Activated T-helper 1 cell treated with anti-CD3 and anti-CD28 coated beads, Interleukin-12 subunit alpha, Interleukin-12 subunit beta, Interleukin-2, Interleukin-4 antibody, amounts not matched to agents 30 ng/mL and 10 ng/mL and 1 ng/mL, durations not matched to agents 14 hours and 24 hours and 36 hours (primary cell): ENCODE measurements at places on chromosomes 6 and 20. TPM values are rescaled to one million over a fixed set of nuclear protein-coding genes. Genes with fewer than 3 reads are reported as not detected.

GRCh38 chr20:15396026-15396425, 1058.6 kb upstream of the FLRT3 start:
- H3K4me3 ChIP-seq: no peak overlapping the region
- H3K27me3 ChIP-seq: no peaks in the 10 kb centered on the region
- DNase-seq: no peak
- no peaks in the 10 kb centered on the region for H3K36me3 ChIP-seq

DNA sequence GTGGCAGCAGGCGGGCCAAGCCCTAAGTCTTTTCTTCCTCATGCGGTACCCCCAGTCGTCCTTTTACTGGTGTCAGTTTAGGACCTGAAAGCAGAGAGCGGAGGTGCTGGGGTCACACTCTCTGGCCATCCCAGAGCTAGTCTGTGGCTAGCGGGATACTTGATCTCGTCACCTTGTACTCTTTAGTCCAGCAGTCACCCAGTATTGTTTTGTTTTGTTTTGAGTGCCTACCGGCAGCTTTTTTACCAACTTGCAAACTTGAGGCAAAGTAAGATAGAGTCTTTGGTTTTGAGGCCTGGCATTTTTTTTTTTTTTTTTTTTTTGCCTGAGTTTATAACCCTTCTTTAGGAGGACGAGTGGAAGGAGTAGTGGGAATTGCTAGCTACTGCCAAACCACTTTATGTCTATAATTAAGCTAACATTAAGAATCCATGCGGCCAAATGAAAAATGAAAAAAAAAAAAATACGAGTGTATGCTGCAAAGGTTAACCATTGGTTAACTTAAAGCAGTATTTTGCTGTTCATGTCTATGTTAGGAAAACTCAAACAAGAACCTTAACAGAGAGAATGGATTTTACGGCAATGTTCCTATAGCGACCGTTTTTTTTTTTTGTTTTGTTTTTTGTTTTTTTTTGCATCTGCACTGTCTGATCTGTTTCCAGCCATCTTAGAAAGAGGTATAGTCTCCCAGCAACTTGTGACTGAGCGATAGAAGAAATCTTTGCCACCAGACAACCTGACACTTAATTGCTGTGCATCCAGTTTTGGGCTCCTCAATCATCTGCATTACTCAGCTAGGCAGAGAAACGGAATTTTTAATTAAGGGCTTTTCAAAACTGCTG, 56.9 kb downstream of the FAM217A start:
- peaks cover 25% of the 10 kb centered on the region for H3K36me3 ChIP-seq
- no peaks in the 10 kb centered on the region for H3K27me3 ChIP-seq
- peak overlapping the region; percentile 94 for H3K4me3 ChIP-seq

The BTBD9 gene
- total RNA-seq: 14.5 and 16.4 TPM in 2 replicates

- H3K4me1 ChIP-seq: no peaks in the 10 kb centered on the region
- no peak overlapping the region for H3K27ac ChIP-seq
- DNase-seq: no peak
- no peaks in the 10 kb centered on the region for H3K36me3 ChIP-seq
Measured at GRCh38 chr6:72401865-72402264, 220.0 kb upstream of the KCNQ5 start.

The SLCO4A1 gene
- total RNA-seq: 47.6 and 49.8 TPM in 2 replicates

The TM9SF4 gene
- total RNA-seq: 49.5 and 49.6 TPM in 2 replicates

DNA sequence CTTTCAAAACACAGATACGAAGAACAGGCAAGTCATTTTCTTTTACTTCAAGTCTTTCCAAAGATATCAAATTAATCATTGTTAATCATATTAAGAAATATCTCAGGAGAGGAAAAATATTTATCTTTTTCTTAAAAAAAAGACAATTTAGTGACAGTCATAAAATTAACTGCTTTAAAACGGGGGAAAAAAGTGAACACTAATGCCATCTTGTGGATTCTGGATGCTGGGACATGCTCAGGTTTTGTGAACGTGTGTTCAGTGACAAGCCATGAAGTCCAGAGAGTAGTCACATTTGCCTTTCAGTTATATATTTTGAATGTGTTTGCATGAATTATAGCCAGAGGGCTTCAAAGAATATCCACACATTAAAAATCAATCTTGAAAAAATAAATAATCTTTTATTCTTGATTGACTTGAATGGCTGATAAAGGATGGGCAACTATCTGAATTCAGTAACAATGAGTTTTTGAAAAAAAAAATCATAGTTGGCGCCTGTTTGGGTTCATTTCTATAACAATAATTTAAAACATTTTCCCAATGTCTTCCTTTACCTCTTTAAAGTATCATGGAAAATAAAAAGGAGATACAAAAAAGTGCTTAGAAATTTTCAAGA, 74.7 kb upstream of the NOX3 start:
- no peak for DNase-seq
- H3K27ac ChIP-seq: no peak overlapping the region
- H3K36me3 ChIP-seq: no peaks in the 10 kb centered on the region

- no peak for DNase-seq
- peaks cover 18% of the 10 kb centered on the region for H3K36me3 ChIP-seq
- no peak overlapping the region for H3K4me3 ChIP-seq
Measured at GRCh38 chr6:73503027-73503772, 17.6 kb downstream of the EEF1A1 start.
